ENCODE measurements at places on chromosomes 12 and 14. TPM values are rescaled to one million over a fixed set of nuclear protein-coding genes. Genes with fewer than 3 reads are reported as not detected.

Gene OAS3
- 5.1 TPM for total RNA-seq

Gene ISCA2
- 38.3 TPM for total RNA-seq

- no peak for DNase-seq
Measured at GRCh38 chr12:118778077-118778476, 203.3 kb upstream of the SRRM4 start.

DNA sequence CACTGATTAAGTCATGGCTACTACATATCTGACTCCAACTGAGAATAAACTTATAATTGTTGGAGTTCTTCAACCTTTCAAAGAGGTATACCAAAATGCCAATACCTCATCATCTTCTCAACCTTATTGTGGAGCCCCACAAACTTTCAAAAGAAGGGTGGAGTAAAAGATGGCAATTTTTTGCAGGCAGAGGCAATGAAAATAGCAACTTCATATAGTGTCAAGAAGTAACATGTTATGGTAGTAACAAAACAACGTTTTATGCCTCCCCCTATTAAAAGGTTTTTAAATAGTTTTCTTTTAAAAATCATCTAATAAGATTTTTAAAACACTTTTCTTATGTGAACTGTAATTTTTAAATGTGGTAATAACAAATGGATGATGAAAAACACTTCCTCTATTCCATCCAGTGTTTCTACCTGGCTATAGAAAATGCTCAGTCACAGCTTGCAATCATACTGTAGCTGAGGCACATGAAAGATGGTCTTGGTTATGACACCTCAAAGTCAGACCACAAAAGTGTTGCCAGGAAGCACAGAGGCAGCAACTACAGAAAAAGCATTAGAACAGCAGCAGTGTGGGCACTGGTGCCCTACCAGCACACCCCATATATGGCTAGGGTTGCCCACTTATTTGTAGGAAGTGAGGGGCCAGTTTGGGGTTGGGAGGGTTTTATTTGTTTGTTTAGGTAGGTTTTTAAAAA is 7.0 kb downstream of the PPP1R12A start:
- DNase-seq, result no peak

DNA sequence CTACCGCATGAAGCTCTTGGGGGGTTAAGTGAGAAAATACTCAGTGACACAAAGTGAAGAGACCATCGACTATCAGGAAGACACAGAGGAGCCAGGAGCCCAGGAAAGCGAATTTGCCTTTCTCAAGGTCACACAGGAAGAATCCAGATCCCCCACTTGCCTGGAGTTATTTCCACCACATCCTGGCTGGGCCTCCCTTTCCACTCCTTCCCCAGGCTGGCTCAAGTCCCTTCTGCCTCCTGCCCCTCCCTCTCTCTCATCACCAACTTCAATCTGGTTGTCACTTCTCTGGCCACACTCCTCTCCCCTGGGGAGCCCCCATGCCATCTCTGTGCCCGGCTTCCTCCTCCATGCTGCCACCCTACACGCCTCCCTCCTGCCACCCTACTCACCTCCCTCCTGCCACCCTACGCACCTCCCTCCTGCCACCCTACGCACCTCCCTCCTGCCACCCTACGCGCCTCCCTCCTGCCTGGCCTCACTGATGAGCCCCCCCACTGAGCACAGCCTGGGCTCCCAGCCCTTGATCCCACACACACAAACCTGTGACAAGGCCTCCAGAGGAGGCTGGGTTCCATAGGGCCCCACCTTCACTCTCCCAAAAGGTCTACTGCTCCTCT is 6.3 kb downstream of the SCNN1A start:
- peak; percentile 10 for DNase-seq

GRCh38 chr14:41277450-41277849 is 329.2 kb upstream of the LRFN5 start:
- no peak for DNase-seq

GRCh38 chr12:3278681-3279414 is 201.7 kb downstream of the TSPAN9 start:
- no peak for DNase-seq

- no peak for DNase-seq
Measured at GRCh38 chr12:48004053-48004941, at the start of gene COL2A1. Gene COL2A1 (minus strand): TSS chr12:48004476. CDS start chr12:48004321, 155 bp downstream.

DNA sequence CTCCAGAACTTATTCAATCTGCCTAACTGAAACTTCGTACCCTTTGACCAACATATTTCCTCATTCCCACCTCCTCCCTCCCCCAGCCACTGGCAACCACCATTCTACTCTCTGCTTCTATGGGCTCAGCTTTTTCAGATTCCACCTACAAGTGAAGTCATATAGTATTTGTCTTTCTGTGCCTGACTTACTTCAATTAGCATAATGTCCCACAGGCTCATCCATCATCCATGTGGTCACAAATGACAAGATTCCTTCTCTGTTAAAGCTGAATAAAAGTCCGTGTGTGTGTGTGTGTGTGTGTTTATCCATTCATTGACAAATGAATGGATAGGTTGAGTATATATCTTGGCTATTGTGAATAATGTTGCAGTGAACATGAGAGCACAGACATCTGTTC is 1.3 kb upstream of the C14orf39 start:
- no peak for DNase-seq

GRCh38 chr12:12673296-12673695 is 22.7 kb downstream of the GPR19 start:
- DNase-seq, result no peak

DNA sequence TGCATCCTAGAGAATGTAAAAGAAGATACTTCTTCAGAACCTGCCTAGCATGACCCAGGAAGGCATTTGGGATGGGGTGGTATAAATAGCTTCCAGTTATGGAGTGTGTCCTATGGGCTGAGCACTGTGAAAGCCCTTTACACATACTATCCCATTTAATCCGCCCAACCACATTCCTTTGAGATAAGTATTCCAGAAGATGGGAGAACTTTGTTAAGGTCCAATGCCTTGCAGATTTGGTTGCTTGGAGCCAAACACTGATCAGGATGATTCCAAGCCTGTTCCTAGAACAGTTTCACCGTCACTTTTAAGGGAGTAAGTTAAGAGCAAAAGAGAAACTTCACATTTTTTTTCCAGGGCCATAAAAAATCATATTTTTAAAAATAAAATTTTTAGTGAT is 82.5 kb upstream of the CLMN start:
- no peak for DNase-seq

DNA sequence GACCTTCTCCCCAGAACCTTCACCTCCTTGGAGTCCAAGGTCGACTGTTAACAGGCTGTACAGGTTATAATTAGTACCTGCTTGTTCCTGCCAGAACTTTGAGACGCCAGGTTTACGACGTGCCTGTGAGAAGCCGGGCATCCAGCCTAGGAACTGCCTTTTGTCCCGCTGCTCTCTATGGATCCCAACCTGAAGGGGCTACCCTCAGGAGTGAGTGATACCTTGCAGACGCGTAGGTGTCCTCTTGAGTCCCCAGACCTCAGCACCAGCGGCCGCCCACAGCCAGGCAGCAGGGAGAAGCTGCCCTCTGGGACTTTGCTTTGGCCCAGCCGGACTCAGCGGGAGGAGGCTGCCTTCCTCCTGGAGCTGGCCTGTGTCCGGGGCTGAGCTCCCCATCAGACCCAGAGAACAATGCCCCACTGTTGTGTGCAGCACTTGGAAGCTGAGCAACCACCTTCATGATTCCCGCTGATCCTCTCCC is 16.2 kb downstream of the SYNE3 start:
- DNase-seq, result peak; percentile 60

GRCh38 chr12:1629338-1630132 is 504 bp downstream of the WNT5B start:
- DNase-seq, result peak; percentile 56

GRCh38 chr14:53615252-53615651 is 341.4 kb downstream of the BMP4 start:
- no peak for DNase-seq

DNA sequence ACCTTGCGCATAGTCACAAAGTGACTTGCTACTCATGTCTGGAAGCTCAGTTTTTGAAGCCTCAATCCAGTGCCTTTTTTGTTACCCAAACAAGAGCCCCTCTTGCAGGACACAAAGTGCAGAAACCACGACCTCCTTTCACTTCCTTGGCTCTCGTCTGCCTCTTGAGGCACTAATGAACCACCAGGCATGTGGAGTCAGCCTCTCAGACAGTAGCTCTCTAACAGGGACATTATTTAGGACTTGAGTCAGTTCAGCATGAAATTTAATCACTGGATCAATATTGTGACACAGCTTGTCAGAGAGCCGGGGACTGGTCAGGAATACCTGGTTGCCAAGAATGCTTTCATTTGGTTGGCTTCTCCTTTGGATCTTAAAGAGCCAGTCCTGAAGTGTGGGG is 46.7 kb downstream of the HSPB8 start:
- DNase-seq, result no peak

- DNase-seq, result no peak
Measured at GRCh38 chr12:124175704-124176103, 119.2 kb upstream of the RFLNA start.

GRCh38 chr12:112130441-112130998 is 5.2 kb downstream of the TRAFD1 start:
- DNase-seq, result no peak

- DNase-seq, result no peak
Measured at GRCh38 chr12:113766131-113766878, 199.8 kb downstream of the RBM19 start.

DNA sequence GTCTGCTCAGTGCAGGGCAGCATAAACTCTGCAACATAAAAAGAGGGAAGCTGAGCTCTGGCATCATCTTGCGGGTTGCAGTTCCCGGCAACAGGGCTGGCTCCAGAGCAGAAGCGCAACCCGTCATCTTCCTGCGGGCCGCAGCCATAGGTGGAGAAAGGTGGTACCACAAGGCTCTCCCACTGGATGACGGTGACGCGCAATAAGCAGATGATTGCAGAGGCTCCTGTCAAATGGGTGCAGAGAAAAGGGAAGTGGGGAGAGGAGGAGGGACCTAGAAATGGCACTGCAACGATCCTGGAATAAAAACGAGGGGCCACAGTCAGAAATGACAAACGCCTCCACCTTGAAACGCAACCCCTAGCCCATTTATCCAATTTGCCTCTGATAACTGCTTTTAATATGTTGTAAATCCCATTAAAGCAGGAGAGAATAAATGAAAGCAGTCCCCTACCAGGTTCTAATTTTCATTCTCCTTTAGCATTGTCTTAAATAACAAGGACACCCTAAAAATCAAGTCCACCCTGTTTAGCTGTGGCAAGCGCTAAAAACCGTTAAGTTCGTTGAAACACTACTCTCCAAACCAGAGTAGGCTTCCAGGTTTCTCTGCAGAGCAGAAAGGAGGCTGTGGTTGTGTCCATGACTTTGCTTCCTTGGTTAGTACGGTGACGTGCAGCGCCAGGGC is 30.9 kb upstream of the TUBA1C start:
- DNase-seq, result peak; percentile 84

DNA sequence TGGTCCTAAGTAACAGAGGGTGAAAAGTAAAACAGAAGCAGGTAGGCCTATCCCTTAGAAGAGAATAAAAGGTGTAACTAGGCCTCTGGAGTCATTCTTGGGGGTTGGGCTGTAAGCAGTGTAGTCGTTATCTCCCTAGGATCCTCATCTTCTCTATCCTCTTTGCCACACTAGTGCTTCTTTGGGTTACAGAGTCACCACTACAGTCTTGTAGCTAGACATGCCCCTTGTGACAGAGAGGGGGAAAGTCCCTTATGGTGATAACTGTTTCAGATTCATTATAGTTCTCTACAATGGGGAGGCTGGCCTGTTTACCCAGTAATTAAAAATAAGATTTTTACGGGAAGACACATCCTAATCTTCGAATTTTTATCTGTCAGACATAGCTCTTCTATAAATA is 16.4 kb upstream of the SRP54 start:
- no peak for DNase-seq

DNA sequence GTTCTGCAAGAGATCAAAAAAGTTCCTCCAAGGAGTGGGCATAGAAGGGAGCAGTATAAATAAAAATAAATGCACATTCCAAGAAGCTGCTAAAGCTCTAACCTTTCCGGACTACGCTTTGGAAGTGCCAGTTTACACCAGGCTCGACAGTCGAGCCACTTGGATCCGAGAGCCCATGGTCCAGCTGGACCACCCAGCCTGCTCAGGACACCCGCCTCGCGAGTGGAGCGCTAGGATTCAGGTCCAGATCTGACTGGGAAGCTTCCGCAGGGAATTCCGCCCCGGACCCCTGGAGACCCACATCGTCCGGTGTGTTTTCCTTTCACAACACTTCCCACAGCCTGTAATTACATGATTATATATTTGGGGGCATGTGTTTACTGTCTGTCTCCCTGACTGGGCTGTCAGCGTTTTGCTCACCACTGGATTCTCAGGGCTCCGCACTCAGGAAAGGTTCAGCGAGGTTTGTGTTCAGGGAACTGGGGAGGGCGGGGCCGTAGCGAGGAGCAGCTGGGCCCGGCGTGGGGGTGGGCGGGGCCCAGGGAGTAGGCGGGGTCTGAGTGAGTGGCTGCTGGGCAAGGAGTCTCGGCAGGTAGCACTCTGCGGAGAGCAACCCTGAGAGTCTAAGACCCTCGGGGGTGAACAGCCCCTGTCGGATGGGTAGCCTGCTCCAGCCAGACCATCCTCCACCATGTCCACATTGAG is 52.3 kb upstream of the TMEM263 start:
- DNase-seq, result peak; percentile 84

DNA sequence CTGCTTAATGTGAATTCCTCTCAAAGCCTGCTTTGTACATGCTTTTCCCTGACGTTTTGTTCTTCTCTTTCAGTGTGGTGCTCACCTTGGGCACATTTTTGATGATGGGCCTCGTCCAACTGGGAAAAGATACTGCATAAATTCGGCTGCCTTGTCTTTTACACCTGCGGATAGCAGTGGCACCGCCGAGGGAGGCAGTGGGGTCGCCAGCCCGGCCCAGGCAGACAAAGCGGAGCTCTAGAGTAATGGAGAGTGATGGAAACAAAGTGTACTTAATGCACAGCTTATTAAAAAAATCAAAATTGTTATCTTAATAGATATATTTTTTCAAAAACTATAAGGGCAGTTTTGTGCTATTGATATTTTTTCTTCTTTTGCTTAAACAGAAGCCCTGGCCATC is 184.6 kb downstream of the MSRB3 start:
- no peak for DNase-seq

DNA sequence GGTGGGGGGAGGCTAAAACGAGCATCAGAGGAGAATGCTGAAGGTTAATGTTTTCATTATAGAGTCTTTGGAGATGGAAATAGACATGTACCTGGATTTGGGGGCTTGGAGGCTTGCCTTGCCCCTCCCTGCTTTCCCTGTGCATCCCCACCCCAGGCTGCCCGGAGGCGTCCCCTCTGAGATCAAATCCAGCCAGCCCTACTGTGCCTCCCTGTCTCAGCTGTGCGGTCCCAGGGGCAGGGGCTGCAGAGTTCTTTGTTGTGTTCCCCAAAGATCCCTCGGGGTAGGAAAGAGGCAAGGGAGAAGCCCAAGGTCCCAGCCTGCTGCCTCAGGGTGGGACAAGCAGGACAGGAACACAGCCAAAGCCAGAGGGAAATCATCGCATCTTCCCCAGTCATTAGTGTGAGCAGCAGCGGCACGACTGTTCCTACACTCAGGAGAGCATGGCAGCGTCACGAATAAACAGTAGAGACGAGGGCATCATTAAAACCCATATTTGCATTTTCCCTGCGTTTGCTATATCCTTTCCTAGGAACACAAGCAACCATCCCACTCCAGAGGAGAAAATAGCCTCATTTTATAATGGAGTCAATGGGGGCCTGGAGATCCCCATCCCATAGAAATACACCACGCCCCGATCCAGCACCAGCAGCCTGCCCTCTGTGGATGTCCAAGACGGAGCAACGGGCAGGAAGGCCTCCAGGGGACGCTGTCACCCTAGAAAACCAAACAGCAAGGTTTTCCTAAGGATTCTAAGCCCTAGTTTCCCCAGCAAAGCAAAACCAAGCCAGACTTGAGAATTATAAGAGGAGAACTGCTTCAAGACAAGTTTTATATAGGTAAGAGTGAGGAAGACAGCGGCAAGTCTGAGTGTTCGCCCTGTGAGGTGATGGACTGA is 32.4 kb downstream of the ANO2 start:
- no peak for DNase-seq
